Neural crest cell (in vitro differentiated cells): ENCODE measurements at places on chromosomes 11 and 22.

- DNase-seq = no peak
These were observed 147.1 kb upstream of the SESN3 start for GRCh38 chr11:95378111-95378510.

- no peak for DNase-seq
These were observed 100.5 kb downstream of the WT1 start for GRCh38 chr11:32334822-32335221.

DNA sequence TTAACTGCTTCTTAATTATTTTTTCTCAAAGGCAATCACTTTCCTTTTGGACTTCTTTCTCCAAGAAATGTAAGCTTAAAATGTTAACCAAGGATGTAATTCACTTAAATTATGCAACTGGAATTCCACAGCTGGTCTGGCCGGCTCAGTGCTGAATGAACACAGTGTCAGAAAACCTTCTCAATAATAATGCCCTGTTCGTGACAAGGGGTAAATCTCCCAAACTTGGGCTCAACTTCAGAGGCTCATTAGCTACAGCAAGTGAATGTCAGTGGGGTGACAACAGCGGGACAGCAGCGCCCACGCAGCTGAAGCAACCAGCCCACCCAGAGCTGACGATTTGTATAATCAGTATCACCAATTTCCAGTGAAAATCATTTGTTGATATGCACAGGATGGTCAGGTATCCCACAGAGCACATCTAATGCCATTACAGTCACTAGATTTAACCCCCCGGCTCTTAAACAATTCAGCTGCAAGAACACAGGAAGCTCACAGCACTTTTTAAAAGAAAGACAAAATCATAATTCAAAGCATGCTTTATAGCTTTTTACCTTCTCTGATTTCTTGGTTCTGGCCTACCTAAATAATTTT lies 704.8 kb downstream of the DLG2 start:
- no peak for DNase-seq

- DNase-seq = no peak
These were observed at the start of gene CCDC88B for GRCh38 chr11:64339754-64340408. TSS of gene CCDC88B (plus strand) at chr11:64340204. CDS start at chr11:64340267, 63 bp downstream.

GRCh38 chr11:123362186-123362585 lies 67.9 kb upstream of the GRAMD1B start:
- no peak for DNase-seq

DNA sequence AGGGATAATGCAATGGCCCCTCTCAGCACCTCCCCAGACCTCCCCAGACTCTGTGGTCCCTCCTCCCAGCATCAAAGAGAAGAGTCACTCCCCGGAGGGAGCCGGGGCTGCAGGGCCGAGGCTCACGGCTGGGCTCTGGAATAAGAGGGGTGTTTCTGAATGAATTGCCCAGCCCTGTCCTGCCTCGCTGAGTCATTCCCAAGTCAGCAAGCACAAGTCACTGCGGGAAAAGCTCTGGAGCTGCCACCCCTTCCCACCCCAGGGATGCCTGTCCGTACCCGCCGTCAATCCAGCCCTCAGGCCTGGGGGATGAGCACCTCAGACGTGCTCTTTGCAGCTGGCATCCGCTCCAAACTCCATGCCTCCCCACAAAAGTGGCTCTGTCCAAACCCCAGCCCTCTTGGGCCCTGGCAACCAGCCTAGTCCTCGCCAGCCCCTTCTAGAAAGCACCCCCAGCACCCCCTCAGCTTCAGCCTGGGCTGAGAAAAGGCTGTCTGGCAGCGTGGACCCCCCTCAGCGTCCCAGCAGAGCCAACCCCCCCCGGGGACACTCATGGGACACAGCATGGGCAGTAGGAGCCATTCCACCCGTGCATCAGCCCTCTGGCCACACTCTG lies 22.7 kb downstream of the CELSR1 start:
- no peak for DNase-seq

- no peak for DNase-seq
These were observed 140.0 kb downstream of the ADAMTS15 start for GRCh38 chr11:130588471-130588870.

DNA sequence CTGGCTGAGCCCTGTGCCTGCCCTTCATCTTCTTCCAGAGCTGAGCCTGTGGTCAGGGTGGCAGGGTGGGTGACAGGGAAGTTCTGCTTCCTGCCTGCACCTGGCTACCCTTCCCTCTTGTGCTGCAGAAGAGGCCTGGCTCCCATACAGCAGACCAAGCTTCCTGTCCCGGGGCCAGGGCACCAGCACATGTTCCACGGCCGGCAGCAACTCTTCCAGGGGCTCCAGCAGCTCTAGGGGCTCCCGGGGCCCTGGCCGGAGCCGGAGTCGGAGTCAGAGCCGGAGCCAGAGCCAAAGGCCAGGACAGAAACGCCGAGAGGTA lies 15.0 kb downstream of the ROBO3 start:
- DNase-seq = no peak

DNA sequence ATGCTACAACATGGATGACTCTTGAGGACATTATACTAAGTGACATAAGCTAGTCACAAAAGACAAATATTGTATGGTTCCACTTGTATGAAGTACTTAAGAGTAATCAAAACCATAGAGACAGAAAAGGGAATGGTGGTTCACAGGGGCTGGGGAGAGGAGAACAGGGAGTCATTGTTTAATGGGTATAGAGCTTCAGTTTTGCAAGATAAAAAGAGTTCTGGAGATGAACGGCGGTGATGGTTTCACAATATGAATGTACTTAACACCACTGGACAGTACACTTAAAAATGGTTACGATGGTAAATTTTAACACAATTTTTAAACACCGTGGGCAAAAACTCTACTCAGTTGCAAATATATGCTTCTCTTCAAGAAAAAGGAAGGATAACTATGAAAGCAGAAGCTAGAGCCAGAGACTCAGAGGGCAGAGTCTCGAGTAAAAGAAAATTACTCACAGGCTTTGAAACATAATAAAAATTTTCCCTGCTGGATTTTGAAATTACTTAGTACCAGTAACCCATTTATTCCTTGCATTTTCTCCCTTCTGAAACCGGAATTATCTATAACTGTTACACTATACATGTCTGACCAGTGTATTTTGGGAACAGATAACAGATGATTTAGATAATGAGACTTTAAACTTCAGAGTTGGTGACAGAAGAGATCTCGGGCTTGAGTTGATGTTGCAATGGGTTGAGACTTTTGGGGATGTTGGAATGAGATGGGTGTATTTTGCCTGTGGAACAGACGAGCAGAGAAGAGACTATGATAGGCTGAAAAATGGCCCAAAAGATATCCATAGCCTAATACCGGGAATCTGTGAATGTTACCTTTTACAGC lies 15.0 kb downstream of the MRTFA start:
- DNase-seq = no peak

GRCh38 chr11:80109652-80110051 lies 668.8 kb upstream of the TENM4 start:
- no peak for DNase-seq

GRCh38 chr22:39771486-39771885 lies 122.1 kb downstream of the ENTHD1 start:
- no peak for DNase-seq

GRCh38 chr11:36449561-36450096 lies 60.4 kb downstream of the TRAF6 start:
- DNase-seq = no peak

GRCh38 chr11:7307836-7308235 lies 56.1 kb downstream of the SYT9 start:
- DNase-seq = no peak

GRCh38 chr11:61814247-61814957 lies 2.4 kb downstream of the FADS1 start:
- no peak for DNase-seq

GRCh38 chr11:3834664-3835461 lies 5.9 kb downstream of the RHOG start:
- no peak for DNase-seq

DNA sequence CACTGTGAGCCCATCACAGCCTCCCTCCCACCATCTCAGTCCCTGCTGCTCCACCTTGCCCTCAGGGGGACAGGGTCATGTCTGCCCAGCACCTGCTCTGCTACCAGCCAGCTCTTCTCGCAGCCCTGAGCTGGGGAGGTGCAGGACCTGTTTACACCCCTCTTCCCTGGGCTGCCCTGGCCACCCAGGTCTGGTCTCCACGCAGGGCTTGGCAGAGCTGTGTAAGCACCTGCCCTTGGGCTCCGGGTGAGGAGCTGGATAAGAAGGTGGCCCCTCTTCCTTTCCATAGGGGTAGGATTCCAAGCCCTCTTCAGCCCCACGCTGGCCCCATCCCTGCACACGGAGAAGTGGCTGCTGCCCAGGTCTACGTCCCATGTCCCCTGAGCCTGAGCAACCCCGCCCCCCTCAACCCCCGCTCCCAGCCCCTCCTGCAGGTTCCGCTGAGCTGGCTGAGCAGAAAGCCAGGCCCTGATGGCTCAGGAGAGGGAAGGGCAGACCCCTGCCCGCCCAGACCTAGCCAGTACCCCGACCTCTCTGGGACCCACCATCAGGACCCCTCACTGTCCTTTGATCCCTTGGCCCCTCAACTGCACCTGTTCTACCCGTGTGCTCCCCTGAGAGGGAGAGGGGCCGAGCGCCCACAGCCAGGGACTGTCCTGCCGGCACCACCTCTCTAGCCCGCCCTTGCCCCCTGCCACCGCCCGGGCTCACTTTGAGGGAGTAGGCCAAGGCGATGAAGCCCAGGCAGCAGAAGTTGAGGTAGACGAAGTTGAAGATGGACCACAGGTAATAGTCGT lies 3.2 kb downstream of the IFITM10 start:
- no peak for DNase-seq

GRCh38 chr11:95327273-95327948 lies 96.4 kb upstream of the SESN3 start:
- no peak for DNase-seq

- DNase-seq = no peak
These were observed 3.3 kb downstream of the C2CD2L start for GRCh38 chr11:119110439-119110838.

GRCh38 chr22:45263463-45264269 lies 21.1 kb upstream of the UPK3A start:
- DNase-seq = peak; percentile 58
